Stimulated activated CD8-positive, alpha-beta memory T cell treated with anti-CD3 and anti-CD28 coated beads, Interleukin-4, amount 100 ng/mL, for 4 hours (primary cell): ENCODE measurements at places on chromosomes 7 and 10.

- DNase-seq, result no peak
Measured at GRCh38 chr7:98626460-98627412, 9.7 kb downstream of the NPTX2 start.

- no peak for DNase-seq
Measured at GRCh38 chr7:98998821-98999725, 120.7 kb downstream of the TRRAP start.

- no peak for DNase-seq
Measured at GRCh38 chr7:139735912-139736595, 41.7 kb downstream of the HIPK2 start.

DNA sequence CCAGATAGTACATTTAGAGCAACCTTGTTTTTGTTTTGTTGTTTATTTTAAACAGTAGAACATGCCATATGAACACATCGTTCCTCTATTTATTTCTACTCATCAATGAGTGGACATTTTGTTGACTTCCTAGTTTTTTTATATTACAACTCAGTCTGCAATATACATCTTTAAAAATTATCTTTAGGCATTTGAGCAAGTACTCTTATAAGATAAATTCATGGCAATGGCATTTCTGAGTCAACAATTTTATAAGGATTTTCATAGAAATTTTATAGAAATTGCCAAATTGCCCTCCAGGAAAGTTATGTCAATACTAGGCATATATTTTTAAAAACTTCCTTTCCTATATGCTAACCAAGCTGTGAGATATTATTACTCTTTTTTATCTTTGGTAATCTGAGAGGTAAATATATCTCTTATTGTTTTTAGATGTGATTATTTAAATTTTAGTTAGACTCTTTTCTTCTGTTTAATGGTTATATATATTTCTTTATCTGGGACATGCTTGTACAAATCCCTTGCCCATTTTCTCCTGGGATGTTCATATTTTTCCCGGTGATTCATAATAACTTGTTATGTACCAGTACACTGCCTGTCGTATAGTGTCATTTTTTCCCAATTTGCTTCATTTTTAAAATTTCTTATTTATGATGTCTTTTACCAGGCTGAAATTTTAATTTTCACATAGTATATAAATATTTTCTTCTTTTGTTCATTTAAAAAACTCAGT lies 50.5 kb downstream of the FZD1 start:
- no peak for DNase-seq

DNA sequence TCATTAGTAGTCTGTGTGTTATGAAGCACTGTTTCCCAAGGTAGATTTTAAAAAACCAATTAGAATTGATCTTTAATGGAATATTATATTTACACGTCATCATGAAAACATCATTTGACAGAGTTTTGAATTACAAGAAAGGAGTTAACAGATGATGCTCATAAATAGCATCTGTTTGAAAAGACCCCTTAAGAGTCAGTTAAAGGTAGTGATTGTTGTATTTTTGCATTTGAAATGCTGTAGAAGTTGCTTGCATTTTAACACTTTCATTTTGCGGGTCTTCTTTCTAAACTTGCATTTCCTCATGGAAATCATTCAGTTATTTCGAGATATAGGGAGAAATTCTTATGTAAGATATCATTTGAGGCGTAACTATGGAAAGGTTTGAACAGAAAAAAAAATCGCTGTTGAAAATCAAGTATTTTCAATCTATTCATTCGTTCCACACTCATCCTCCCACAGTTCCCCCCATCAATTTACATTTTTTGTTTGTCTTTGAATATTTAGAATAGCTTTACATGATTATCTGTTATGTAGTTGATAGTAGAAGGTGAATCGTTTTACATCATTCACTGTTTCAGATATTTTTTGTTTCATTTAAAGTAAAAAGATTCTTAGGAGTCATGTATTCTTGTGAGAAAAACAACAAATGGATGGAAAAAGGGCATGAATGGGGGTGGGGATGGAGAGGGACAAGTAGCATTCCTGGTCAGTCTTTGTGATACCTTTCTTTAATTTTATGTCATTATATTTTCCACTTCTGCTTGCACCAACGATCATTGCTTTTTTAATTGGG lies 3.0 kb upstream of the SKIDA1 start:
- no peak for DNase-seq

- no peak for DNase-seq
Measured at GRCh38 chr10:25078658-25079431, 62.4 kb downstream of the THNSL1 start.

GRCh38 chr7:20748853-20749252 lies 37.8 kb downstream of the SP8 start:
- DNase-seq, result no peak

GRCh38 chr10:17237915-17238444 lies 9.9 kb downstream of the VIM start:
- no peak for DNase-seq

DNA sequence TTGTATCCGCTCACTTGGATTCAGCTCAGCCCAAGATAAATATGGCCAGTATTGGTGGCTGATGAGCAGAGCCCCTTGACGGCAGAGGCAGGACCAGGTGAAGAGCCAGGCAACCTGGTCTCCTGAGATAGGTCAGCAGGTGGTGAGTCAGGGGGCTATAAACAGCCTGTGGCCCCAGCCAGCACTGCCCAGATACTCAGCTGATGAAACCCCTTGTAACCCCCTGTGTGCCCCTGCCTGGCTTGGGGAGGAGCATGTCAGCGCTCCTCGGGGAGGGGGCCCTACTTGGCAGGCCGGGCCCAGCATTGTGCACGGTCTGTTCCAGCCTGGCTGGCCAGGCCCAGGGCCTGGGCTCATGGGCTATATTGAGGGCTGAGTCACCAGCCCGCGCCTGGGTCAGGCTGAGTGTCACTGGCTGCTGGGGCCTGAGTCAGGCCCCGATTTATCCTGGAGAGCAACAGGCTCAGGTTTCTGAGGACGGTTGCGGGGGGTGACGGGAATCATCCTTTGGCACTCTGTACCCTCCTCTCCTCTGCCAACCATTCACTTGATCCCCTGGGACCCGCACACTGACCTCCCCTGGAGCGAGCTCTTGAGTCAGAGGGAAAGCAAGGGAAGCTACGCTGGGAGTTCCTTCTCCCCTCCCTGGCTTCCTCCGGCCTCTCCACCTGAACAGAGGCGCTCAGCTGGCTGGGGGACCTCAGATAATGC lies 2.8 kb upstream of the FLNC start:
- no peak for DNase-seq

DNA sequence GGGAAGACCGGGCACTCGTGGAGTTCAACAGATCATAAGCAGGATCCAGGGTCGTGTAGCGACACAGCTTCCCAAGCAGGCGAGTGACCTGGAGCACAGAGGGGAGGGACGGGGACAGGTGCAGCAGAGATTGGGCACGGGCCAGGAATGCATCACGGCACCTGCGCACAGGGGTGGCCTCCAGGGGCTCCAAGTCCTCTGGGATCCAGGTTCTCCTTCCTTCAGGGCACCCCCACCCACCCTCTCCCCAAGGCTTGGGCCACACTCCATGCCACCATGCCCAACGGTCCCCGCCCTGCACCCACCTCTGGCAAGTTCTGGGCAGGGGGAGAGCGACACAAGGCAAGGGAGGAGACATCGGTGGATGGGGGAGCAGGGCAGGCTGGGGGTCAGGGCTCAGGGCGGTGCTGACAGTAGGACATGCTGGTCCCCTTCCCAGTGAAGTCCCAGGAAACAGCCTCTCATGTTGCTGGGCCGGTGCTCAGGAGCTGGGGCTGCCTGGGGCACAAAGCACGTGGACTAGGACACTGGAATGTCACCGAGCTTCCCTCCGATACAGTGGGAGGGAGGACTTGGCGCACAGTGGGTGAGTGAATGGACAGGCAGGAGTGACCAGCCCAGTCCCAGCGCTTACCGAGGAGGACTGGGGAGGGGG lies 597.3 kb downstream of the PTPRN2 start:
- no peak for DNase-seq

GRCh38 chr7:27119412-27119911 lies 11.1 kb downstream of the HOXA4 start:
- DNase-seq, result no peak

DNA sequence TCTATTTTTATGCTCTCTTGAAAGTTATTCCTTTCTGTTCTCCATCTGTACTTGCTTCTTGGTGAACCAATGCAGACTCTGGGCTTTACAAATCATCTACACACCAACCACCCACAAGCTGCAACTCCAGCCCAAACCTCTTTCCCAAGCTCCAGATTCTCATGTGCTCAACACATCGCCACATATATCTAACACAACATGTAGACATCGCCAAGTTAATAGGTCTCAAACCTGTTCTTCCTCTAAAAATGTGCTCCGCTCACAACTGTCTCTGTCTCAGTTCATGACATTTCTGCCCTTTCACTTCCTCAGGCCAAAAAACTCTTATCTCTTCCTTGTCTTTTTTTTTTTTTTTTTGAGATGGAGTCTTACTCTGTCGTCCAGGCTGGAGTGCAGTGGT lies 95.7 kb upstream of the EEPD1 start:
- no peak for DNase-seq

DNA sequence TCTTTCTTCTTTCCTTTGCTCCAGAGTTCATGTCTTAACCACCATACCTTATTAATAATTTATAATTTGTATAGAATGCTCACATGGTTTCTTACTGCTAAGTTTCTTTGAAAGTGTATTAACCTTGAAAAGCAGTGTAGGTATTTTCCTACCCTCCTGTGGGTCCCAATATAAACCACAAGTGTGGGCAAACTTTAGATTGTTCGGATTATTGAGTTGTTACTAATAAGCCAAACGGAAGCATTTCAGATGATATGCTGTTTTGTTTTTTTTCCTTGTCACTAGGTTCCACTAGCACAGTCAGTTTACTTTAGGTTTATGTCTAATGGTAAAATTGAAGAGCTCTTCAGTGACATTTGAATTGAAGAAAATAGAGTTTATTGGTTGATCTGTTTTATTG lies 10.2 kb downstream of the SSBP1 start:
- no peak for DNase-seq

DNA sequence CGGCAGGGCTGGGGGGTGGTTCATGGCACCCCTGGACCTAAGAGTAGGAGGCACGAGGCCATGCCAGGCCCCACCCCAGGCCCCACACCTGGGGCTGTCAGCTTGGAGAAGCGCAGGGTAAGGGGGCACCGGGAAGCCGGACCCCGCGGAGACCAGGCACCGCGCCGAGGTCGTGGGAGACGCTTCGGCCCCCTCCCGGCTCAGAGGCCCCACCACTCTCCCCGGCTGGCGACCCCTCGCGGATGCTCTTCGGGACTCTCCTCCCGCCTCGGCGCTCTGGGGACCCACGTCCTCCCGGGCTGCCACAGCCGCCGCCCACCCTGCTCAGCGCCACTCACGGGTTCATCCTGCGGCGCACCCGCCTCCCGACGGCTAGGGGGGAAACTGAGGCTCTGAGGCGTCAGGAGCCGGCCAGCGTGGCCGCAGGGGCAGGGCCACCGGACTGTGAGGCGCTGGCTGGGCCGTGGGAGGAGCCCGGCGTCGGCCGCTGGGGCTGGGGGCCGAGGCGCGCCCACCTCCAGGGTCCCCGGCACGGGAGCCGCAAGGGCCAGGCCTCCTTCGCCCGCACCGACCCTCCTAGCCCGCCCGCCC lies 25.9 kb downstream of the PDGFA start:
- no peak for DNase-seq

DNA sequence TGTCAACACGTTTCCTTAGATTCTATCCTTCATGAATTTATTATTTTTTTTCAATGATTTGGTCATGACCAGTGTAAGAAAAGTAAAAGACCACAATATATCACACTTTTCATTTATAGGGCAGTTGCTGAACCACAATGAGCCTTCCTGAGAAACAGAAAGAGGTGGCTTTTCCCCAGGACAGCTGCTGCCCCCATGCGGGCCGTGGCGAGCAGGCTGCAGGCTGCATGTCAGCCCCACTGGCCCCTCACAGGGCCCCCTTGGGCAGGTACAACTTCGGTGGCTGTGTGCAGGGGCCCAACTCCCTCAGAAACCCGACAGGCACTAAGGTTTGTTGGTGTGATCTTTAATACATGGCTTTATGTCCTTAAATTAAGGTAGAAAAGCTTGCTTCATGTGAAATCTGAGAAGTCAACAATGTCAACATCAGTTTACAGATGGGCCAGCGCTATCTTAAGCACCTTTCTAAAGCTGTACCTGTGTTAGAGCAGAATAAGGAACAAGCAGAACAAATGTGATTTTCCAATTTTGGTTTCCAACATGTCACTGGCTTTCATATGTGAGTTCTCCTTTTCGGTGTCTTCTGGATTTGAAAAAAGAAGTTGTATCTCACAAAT lies 10.6 kb downstream of the BEND7 start:
- DNase-seq, result no peak

DNA sequence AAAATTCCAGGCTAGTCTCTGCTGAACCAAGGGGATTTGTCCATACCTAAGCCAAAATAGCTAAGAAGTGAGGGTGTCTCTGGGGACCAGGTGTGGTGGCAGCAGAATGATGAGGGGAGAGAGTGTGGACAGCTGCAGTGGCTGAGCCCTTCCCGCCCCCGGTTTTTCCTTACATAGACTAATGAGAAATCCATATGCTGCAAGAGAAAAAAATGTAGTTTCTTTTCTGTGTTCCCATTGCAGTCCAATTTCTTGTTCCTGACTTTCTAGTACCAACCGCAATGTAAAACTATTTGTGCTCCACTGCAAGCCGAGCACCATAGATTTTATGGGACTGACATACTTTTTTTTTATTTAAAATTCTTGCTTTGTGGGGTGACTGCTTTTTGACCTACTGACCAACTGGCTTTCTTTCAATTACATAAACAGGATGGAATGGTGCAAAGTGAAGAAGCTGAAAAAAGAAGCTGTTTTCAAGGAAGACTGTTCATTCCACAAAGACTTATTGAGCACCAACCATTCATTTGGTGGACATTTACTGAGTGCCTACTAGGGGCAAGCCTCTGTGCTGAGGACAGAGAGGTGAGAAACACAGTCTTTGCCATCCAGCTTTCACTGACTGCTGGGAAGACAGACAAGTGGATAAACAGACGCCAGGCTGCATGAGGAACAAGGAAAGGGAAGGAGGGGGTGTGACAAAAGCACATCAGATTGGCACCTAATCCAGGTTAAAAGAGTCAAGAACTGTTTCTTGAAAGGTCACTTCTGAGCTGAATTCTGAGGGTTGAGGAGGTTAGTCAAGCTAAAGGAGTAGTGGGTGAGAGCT lies 9.8 kb downstream of the CEP41 start:
- no peak for DNase-seq

DNA sequence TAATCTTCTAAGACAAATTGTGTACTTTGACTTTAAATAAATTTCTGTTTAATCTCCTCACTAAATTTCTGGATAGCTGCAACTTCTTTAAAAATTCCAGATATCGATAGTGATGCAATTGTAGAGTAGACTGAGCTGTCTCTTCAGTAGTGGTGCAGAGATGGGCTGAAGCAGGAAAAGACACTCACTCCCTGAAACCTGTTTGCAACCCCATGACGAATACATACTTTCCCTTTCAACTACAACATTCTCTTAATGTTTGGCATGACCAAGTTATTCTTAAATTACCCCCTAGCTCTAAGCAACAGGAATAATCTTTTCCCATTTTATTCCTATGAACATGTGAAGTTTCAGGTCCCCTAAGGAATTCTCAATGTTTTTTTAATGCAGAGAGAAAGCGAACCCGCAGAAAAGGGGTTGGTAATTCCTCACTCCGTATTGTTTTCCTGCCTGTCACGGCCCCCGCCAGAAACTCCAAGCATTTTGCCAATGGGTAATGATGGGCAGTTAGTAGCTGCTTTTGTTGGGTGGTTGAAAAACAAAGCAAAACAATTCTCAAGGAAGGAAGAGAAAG lies 1.3 kb downstream of the THSD7A start:
- DNase-seq, result no peak

- DNase-seq, result peak; percentile 27
Measured at GRCh38 chr7:142557971-142558582, 191.2 kb upstream of the PRSS1 start.

GRCh38 chr10:3782451-3783315 lies 2.3 kb downstream of the KLF6 start:
- DNase-seq, result no peak
